Neural progenitor cell (in vitro differentiated cells): ENCODE measurements at places on chromosomes 2 and 18. TPM values are rescaled to one million over a fixed set of nuclear protein-coding genes. Genes with fewer than 3 reads are reported as not detected.

CD8B gene
- not detected in 2 replicates for total RNA-seq

DNA sequence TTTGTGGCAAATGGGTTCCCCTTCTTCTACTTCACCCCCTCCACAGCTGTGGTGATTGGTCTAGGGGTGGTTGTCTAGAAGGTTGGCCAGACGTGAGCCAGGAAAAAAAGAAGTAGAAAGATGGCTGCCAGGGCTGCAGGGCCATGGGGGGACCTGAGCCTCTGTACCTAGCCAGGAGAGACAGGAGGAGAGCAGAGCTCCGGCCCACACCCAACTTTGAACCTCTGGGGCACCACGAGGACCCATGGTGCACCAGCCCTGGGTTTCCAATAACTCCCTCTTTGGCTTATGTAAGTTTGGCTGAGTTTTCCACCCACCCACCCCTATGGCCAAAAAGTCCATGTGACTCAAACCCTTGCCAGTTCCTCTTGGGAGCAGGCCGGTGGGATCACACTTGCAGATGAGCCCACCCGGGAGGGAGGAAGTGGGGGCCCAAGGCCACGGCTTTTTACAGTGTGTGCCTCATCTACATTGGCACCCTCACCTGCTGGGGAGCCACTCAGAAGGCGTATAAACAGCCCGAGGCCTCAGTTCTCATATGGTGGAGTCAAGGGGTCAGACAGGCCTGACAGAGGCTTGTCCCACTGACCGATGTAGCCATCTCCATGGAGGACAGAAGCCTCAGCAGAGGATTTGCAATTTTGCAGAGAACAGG, 293.1 kb upstream of the HDAC4 start:
- H3K4me1 ChIP-seq = no peaks in the 10 kb centered on the region
- no peak overlapping the region for H3K4me3 ChIP-seq
- no peaks in the 10 kb centered on the region for H3K36me3 ChIP-seq
- H3K27ac ChIP-seq = no peak overlapping the region

TRIM54 gene
- total RNA-seq = 0.12 TPM in 1 of 2 replicates, not detected in the other

EPB41L3 gene
- total RNA-seq = 1.7 and 8.6 TPM in 2 replicates

GRCh38 chr2:178163395-178163794, 30.9 kb upstream of the OSBPL6 start:
- DNase-seq = no peak
- H3K36me3 ChIP-seq = no peaks in the 10 kb centered on the region
- no peak overlapping the region for H3K27ac ChIP-seq
- peaks cover 4% of the 10 kb centered on the region for H3K4me1 ChIP-seq

GRCh38 chr2:186617771-186618170, 27.9 kb downstream of the ITGAV start:
- H3K36me3 ChIP-seq = no peaks in the 10 kb centered on the region
- H3K27ac ChIP-seq = no peak overlapping the region
- H3K4me3 ChIP-seq = no peak overlapping the region

PROKR1 gene
- total RNA-seq = 1.8 and 2.1 TPM in 2 replicates

DNA sequence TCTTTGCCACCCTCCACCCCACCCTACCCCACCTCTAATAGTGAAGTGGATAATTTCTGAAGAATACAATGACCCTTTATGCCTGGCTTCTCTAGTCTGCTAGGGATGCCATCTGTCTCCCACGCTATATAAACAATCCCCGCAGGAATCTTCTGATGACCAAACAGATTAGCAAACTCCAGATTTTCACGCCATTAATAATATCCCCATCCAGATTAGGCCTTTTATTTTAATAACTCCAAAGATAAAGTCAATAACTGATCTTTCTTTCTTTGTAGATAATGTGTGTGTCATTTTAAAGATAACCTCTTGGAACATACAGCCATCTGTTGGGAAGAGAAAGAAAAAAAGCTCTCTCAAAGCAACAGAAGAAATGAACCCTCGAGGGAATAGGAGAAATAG, 47.9 kb upstream of the CCDC150 start:
- H3K4me1 ChIP-seq = peaks cover 13% of the 10 kb centered on the region
- H3K36me3 ChIP-seq = no peaks in the 10 kb centered on the region
- peak overlapping the region; percentile 94 for H3K4me3 ChIP-seq

DNA sequence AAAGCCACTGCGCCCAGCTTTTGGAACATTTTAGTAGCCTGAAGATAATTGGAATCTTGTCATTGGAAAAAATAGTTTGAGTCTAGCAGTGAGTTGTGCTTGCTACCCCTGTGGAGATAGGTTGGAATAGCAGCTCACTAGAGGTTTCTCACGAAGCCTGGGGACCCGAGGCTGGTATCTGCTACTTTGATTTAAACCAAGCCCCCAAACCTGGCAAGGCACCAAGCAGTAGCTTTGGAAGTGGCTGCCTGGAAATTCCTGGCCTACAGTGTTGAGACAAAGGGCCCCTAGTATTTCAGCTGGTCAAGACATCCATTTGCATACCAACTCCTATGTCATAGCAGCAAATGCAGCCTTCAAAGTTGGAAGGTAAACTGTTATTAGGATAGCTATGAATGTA, 42.1 kb downstream of the NOP58 start:
- H3K27me3 ChIP-seq = no peaks in the 10 kb centered on the region
- H3K36me3 ChIP-seq = peaks cover 19% of the 10 kb centered on the region
- H3K27ac ChIP-seq = no peak overlapping the region
- no peak overlapping the region for H3K4me3 ChIP-seq
- H3K4me1 ChIP-seq = no peaks in the 10 kb centered on the region

GRCh38 chr2:12317814-12318426, 398.8 kb upstream of the TRIB2 start:
- H3K36me3 ChIP-seq = no peaks in the 10 kb centered on the region
- no peak for DNase-seq
- no peak overlapping the region for H3K27ac ChIP-seq
- no peaks in the 10 kb centered on the region for H3K27me3 ChIP-seq
- peaks cover 18% of the 10 kb centered on the region for H3K4me1 ChIP-seq
- H3K4me3 ChIP-seq = no peak overlapping the region

GRCh38 chr2:235052514-235053354, 100.9 kb downstream of the SH3BP4 start:
- H3K4me1 ChIP-seq = peaks cover 22% of the 10 kb centered on the region
- H3K27me3 ChIP-seq = no peaks in the 10 kb centered on the region
- no peaks in the 10 kb centered on the region for H3K36me3 ChIP-seq

- no peaks in the 10 kb centered on the region for H3K27me3 ChIP-seq
- peaks cover 6% of the 10 kb centered on the region for H3K4me1 ChIP-seq
- H3K36me3 ChIP-seq = no peaks in the 10 kb centered on the region
- no peak overlapping the region for H3K27ac ChIP-seq
- no peak overlapping the region for H3K4me3 ChIP-seq
Observed at GRCh38 chr2:226461981-226462380, 337.6 kb downstream of the IRS1 start.

DNA sequence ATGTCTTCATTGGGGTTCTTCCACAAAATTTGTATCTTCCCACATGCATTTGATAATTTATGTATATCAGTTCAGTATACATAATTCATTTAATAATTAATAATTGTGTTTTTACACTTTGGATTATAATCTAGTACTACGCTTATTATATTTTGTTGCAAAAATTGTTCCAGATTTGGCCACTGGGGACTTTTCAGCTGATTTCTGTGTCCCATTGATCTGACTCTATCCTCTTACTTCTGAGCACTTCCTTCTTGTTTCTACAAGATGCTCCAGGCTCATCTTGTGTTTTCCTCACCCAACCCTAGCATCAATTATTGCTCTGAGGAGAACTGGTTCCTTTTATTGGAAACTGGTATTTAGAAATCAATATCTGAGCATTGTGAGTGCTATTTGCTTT, 215.3 kb upstream of the CDH19 start:
- no peak overlapping the region for H3K27ac ChIP-seq
- no peak overlapping the region for H3K4me3 ChIP-seq
- H3K36me3 ChIP-seq = no peaks in the 10 kb centered on the region
- no peak for DNase-seq
- H3K27me3 ChIP-seq = no peaks in the 10 kb centered on the region
- no peaks in the 10 kb centered on the region for H3K4me1 ChIP-seq

DNA sequence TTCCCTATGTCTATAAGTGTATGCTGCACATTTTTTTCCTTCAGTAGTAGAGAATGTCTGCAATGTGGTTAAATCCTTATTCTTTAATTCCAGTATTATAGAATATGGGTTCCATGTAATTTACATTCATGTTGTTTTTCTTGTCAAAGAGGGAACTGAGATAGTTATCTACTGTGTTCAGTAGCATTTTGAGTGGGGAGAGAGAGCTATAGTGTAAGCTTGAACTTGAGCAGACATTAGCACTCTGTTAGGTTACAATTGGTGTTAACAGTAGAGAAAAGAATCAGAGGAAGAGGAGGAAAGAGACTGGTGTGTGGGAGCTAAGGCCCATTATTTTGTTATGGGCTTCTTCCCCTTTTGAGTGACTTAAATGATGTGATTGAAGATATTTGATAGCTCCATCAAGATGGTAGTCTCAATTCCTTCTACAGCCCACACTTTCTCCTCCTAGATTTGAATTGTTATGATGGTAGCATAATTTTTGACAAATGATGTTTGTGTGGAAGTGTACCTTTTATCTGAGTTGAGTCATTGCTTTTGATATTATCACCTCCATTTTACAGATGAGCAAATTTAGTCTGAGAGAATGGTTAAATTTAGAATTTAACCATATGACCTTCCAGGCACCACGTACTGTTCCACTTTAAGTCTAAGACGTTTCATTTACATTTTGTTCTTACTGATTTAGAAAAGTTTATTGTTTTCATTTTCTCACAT, 71.3 kb downstream of the FMNL2 start:
- peaks cover 54% of the 10 kb centered on the region for H3K4me1 ChIP-seq
- H3K27me3 ChIP-seq = no peaks in the 10 kb centered on the region
- no peak for DNase-seq
- no peaks in the 10 kb centered on the region for H3K36me3 ChIP-seq
- H3K27ac ChIP-seq = no peak overlapping the region

DNA sequence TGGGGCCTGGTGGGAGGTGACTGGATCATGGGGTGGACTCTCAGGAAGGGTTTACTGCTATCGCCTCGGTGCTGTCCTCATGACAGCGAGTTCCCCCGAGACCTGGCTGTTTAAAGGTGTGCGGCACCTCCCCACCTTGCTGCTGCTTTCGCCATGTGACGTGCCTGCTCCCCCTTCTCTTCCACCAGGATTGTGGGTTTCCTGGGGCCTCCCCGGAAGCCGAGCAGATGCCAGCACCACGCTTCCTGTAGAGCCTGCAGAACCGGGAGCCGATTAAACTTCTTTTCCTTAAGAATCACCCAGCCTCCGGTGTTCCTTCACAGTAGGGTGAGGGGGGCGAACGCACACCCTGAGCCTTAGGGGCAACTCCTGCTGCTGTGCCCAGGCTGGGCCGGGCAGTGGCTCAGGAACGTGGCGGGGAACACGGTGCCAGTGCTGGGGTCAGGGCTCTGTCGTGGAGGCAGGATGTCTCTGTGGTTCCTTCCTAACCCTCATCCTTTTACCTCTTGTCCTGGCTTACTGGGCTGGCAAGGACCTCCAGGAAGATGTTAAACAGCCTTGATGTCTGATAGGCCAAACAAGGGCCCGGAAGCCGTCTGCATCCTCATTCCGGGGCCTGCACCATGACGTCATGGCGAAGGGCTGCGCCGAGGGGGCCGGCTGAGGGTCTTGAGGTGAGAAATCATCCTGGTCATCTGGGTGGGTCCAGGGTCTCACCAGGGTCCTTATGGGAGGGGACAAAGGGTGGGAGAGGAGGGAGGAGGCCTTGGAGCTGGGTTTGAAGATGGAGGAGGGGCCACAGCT, 12.7 kb downstream of the NEU4 start:
- DNase-seq = no peak
- no peaks in the 10 kb centered on the region for H3K4me1 ChIP-seq
- H3K27me3 ChIP-seq = no peaks in the 10 kb centered on the region
- no peaks in the 10 kb centered on the region for H3K36me3 ChIP-seq
- H3K4me3 ChIP-seq = no peak overlapping the region
- no peak overlapping the region for H3K27ac ChIP-seq

SGPP2 gene
- total RNA-seq = 0.11 and 0.34 TPM in 2 replicates

DNA sequence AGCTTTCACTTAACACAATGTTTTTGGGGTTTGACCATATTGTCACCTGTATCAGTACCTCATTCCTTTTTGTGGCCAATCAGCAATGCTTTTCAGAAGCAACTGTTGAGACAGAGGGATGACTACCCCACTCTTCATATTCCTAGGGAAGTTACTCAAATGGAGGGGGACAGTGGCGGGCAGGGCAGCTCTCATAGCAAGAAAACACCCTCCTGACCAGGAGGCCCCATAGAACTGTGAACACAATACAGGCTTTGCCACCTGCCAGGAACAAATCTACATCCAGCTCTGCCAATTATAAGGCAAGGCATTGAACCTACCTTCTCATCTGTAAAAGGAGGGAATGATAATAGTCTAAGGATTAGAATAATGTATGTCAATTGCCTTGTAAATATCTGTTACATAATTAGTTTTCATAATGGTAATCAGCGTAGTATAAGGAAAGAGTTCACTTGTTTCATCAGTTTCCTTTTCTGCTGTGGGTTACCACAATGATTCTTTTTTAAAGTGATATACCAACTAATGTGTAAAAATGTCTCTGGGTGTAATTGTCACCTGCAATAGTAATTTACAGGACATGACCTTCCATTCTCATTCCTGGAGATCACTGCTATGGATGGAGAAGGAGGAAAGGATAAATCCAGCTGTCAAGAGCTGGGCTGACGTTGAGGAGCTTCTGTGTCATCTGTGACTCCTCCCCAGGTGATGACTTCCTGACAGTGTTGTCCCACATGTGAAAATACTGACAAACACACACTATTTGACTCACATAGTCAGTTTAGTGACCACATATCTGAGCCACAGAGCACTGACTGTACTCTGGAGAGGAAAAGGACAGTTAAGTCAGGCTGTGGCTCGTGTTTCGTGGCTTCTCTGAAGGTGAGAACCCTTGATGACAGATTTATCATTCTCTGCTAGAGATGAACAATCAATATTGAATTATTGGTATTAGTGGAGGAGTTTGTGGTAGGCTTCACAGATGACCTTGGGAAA, 13.5 kb downstream of the ALPK2 start:
- H3K36me3 ChIP-seq = no peaks in the 10 kb centered on the region
- no peak overlapping the region for H3K4me3 ChIP-seq
- no peak for DNase-seq
- no peak overlapping the region for H3K27ac ChIP-seq
- H3K4me1 ChIP-seq = peaks cover 47% of the 10 kb centered on the region

DNA sequence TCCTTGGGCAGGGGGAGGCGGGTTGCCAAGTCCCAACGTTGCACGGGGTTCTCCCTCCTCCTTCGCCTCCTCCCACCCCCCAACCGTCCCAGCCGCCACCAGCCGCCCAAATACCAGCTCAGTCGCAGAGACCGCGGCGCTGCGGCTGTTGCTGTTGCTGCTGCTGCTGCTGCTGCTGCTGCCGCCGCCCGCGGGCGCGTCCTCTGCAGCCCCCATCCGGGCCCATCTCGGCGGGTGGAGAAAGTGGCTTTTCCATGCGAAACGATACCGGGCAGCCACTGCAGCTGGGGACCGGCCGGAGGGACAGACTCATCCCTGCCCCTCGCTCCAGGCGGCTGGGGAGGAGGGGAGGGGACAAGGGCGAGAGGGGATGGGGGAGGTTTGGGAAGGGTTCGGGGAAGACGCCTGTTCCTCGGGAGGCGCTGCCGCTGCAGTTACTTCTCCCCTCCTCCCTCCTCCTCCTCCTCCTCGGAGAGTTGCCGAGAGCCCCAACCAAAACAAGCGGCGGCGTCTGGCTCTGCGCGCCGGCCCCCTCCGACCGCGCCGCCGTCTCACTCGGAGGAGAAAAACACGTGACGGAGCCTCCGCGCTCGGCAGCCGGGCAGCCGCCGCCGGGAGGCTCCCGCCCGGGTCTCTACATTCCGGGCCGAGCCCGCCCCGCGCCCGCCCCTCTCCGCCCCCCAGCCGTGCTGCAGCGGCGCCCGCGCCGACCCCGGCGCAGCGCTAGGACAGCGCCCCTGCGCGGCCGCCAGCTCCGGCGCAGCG, at the start of gene IRS1:
TSS of gene IRS1 (minus strand) at position 610 of the 765 bp plus-strand sequence. CDS start 1,082 bp downstream, outside the sequence.
- no peaks in the 10 kb centered on the region for H3K36me3 ChIP-seq
- peaks cover 6% of the 10 kb centered on the region for H3K4me1 ChIP-seq
- H3K27me3 ChIP-seq = no peaks in the 10 kb centered on the region
- peak within 1 kb of the TSS; percentile 57 for H3K27ac ChIP-seq

GRCh38 chr18:8536922-8537321, 72.3 kb upstream of the RAB12 start:
- no peak overlapping the region for H3K4me3 ChIP-seq
- H3K27ac ChIP-seq = no peak overlapping the region
- no peak for DNase-seq
- no peaks in the 10 kb centered on the region for H3K27me3 ChIP-seq
